Activated CD8-positive, alpha-beta memory T cell treated with anti-CD3 and anti-CD28 coated beads for 36 hours (primary cell): ENCODE measurements at places on chromosomes 13 and 19. TPM values are rescaled to one million over a fixed set of nuclear protein-coding genes. Genes with fewer than 3 reads are reported as not detected.

Gene ICAM4
- total RNA-seq = 0.36 TPM

Gene IGFL3
- not detected for total RNA-seq

Gene EFNB2
- total RNA-seq = 0.15 TPM

Gene ADGRE1
- total RNA-seq = 0.44 TPM

Gene KASH5
- total RNA-seq = 0.15 TPM

Gene CEACAM3
- not detected for total RNA-seq

Gene ATP1A3
- total RNA-seq = 3.0 TPM

Gene KLK3
- not detected for total RNA-seq

Gene TMPRSS9
- not detected for total RNA-seq

Gene PLVAP
- not detected for total RNA-seq

Gene KIR2DL3
- 0.74 TPM for total RNA-seq

Gene FGF22
- not detected for total RNA-seq

Gene CRX
- total RNA-seq = not detected

Gene GJA3
- total RNA-seq = 0.65 TPM

Gene GATAD2A
- 188 TPM for total RNA-seq

Gene TTC9B
- total RNA-seq = not detected

Gene MRPS12
- total RNA-seq = 113 TPM

Gene NOVA2
- total RNA-seq = not detected

Gene DLEU7
- not detected for total RNA-seq

Gene PLK5
- not detected for total RNA-seq

Gene PNMA8A
- 1.2 TPM for total RNA-seq

Gene SRRM5
- total RNA-seq = 0.40 TPM

Gene FXYD1
- not detected for total RNA-seq

Gene IGLON5
- total RNA-seq = 0.19 TPM

Gene CEACAM8
- not detected for total RNA-seq

Gene TEKTIP1
- total RNA-seq = 0.67 TPM

Gene ZNF578
- 0.48 TPM for total RNA-seq

Gene ZNF439
- total RNA-seq = 6.8 TPM

Gene ZNF536
- not detected for total RNA-seq

Gene FGF9
- total RNA-seq = 1.3 TPM

Gene SCN1B
- 1.3 TPM for total RNA-seq

Gene PNPLA6
- total RNA-seq = 114 TPM

Gene UBE2L5
- not detected for total RNA-seq

Gene IL12RB1
- 22.0 TPM for total RNA-seq

Gene PROZ
- total RNA-seq = not detected

Gene FGF21
- total RNA-seq = not detected

Gene ZNF700
- 10.7 TPM for total RNA-seq

Gene CAPN12
- total RNA-seq = 3.7 TPM

Gene ZNF420
- 16.5 TPM for total RNA-seq

Gene PDCD2L
- 38.2 TPM for total RNA-seq

Gene CASP14
- not detected for total RNA-seq
